ENCODE measurements at places on chromosomes 4 and X.

DNA sequence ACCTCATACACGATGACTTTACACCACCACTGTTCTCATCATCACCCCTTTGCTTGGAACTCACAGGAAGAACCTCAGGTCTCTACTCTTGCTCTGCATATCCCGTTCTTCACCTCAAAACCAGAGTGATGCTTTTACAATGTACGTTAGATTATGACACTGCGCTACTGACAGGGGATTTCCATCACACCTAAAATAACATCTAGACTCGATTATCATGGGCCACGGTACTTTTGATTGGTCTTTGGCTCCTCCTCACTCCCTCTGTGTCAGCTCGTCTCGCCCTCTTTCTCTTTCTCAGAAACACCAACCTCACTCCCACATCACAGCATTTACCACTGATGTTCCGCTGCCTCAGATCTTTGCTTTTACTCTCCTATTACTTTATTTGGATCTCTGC lies 172.4 kb downstream of the TLL1 start:
- DNase-seq: no peak

GRCh38 chrX:38192007-38192810 lies 28.5 kb downstream of the SRPX start:
- DNase-seq: no peak

GRCh38 chr4:25425361-25425760 lies 48.3 kb downstream of the ANAPC4 start:
- DNase-seq: no peak

DNA sequence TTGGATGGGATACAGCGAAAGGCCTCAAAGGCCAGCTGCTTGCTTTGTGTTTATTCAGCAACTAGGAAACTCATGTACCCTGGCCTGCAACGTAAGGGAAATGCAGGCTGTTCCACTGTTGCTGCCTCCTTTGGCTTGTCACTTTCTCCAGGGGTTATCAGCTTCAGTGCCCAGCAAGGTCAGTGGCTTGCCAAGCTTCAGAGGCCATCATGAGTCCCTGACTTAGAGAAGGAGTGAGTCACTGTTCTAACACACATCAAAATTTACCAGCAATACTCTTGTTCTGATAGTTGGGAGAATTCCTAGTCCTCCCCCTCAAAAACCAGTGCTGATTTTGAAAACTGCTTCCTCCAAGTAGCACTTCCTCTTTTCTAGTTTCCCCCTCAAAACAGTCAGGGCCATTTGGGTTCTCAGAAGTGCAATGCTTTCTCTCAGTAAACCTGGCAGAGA lies 250.8 kb downstream of the ARHGAP24 start:
- DNase-seq: no peak

DNA sequence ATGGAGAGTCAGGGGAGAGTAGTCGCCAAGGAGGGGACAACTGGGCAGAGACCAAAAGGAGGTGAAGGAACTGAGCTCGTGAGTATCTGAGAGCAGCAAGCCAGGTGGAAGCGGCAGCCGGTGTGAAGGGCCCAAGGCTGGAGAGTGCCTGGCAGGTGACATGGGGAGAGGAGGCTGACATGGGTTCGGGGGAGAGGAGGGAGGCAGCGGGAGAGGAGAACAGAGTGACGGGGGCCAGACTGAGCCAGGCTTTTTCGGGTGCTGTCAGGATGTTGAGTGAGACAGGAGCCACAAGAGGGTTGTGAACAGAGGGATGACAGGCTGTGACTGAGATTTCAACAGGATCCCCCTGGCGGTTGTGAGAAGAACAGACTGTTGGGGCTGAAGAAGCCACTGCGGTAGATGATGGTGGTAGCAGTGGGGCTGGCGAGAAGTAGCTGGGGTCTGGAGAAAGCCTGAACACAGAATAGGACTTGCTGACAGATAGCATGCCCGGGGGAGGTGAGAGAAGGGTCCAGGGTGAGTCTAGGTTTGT lies 5.7 kb downstream of the ELK1 start:
- no peak for DNase-seq

- DNase-seq: no peak
These were observed 171.4 kb downstream of the CRLF2 start for GRCh38 chrX:1041091-1041490.

GRCh38 chr4:152540293-152540674 lies 4.4 kb upstream of the FBXW7 start:
- DNase-seq: no peak

DNA sequence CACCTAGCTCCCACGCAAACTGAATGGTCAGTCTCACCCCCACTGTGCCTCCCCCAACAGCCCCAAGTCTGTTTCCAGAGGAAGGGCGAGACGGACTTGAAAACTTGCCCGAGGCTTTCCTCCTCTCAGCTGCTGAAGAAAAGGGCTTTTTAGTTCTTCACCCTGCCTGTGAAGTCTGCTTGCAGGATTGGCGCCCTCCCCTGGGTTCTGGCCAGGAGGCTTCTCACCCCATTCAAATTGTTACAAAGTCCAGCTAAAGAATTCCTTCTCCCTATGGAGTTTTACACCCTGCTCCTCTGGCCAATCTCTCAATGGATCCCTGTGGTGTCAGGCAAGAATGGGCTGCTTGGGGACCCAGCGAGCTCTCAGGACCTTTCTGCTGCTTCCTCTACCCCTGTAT lies 241.0 kb downstream of the AFF2 start:
- DNase-seq: no peak

DNA sequence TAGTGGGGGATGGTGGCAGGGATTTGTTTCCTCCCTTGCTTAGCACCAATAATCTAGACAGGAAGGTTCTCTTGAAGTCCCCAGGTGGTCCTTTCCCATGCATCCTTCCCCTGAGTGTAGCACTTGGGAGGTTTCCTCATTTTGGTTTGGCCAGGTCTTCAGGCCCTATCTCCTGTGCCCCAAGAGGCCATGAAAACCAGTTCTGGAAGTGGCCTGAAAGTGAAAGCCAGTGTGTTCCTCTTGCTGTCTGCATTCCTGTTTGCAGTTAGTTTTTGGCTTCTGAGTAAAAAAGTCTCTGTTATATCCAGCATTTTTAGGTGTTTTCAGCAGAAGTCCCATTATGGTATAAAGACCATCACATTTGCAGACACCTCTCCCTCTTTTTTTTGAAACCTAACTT lies 59.5 kb downstream of the MTM1 start:
- no peak for DNase-seq

- no peak for DNase-seq
These were observed 18.2 kb downstream of the CLOCK start for GRCh38 chr4:55528491-55528890.

DNA sequence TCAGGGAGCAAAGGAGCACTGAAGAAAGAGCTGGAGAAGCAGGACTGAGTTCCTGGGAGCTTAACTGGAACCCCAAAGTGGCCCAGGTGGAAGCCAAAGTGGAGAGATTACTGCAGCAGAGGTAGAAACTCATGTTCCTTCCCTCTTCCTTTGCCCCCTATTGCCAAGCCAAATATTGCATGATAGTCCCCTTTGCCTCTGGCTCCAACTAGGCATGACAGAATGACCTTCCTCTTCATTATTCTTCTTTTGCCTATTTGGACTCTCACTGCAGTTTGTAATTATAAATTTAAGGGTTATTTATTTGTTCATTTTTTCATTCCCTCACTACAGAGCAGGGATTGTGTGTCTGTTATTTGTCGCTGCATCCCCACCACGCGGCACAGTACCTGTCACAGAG lies 22.1 kb upstream of the SPANXB1 start:
- no peak for DNase-seq

GRCh38 chr4:12703036-12703435 lies 781.1 kb downstream of the RAB28 start:
- no peak for DNase-seq

DNA sequence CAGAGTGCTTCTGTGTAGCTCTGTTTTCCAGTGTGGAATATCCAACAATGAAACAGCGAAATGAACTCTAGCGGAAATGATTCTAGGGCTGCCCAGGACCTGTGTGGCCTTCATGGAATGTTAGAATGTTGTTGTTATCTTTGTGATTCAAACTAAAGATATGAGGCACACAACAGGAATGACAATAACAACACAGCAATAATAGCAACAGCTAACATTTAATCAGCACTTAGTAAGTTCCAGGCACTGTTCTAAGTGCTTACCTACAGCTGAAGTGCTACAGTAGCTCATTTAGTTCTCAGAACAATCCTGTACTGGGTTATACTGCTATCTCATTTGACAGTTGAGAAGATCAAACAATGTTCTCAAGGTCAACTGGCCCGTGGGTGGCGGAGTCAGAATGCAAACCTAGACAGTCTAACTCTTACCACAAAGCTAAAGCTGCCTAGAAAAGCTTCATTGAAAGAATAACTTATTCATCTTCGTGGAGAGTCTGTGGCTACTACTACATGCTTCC lies 63.7 kb downstream of the MAML3 start:
- DNase-seq: no peak

DNA sequence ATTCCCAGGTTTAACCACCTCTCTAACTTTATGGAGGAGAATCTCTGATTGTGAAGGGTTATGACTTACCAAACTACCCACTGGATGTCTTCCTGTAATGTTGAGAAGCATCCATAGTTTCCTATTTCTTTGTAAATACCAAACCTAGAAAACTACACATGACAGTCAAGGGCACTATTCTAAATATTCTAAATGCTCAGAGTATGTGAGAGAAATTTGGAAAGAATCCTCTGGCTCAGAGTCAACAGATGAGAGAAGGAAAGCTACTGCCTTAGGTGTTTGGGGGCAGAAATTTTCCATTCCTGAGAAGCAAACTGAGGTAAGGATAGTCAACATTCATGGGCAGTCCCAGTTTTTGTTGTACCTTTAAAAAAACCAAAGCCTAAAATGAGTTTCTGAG lies 155.8 kb downstream of the KCNIP4 start:
- no peak for DNase-seq

- no peak for DNase-seq
These were observed 14.5 kb downstream of the TMEM131L start for GRCh38 chr4:153480704-153481103.

DNA sequence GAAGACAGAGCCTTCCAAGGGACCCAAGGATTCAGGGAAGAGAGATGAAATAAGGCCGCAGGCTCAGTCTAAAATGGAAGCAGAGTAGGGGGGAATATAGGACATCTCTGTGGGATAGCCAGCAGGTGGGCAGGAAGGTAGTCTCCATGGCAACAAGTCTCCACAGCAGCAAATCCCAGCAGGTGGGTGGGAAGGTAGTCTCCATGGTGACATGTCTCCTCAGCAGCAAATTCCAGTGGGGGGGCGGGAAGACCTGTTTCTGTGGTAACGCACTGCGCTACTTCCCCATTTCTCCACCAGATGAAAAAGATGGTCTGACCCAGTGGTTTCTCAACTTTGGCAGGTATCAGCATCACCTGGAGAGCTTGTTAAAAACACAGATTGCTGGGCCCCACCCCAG lies 18.3 kb downstream of the NLGN3 start:
- no peak for DNase-seq

GRCh38 chr4:118787844-118788380 lies 48.0 kb downstream of the SEC24D start:
- no peak for DNase-seq

DNA sequence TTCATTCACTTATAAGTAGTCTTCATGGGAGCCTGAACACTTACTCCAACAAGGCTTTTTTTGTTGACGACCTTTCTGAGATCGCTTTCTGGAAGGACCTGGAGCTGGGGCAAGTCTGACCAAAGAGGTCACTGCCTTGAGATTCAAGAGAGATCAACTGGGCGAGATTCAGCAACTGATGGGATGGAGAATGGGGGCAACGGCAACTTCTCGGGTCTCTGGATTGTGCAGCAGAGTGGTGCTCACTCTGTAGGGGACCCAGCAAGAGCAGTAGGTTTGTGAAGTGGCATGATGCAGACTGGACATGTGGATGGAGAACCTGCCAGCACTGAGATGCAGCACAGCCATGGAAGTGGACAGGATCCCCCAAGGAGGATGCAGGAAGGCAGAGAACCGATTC lies 288.1 kb downstream of the EVC2 start:
- no peak for DNase-seq

- no peak for DNase-seq
These were observed 20.1 kb downstream of the TMEM255A start for GRCh38 chrX:120291211-120291610.

DNA sequence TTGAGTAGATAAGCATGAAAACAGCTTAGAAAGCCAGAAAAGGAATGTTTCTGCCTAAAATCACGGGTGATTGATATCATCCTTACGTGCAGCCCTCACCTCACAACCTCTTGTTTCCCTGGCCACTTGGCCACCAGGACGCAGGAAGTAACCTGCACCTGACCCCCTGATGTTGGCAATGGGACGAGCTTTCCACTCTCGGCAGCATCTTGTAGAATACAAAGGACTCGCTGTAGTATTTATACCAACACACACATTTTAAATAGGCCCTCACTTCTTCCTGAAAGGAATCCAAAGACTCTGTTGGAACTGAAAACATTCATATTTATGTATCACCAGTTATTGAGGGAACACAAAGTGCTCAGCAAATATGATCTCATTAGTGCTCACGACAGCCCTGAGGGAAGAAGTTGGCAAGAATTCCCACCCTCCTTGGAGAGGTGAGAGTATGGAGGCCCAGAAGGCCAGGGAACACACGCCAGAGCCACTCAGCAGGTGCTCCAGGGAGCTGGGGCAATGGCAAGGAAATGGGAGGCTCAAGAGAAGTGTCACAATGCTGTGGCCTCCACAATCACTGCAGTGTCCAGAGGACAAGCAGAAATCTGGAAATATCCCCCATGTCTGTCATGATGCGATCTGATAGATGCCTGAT lies 103.3 kb upstream of the KIT start:
- no peak for DNase-seq

- no peak for DNase-seq
These were observed 52.8 kb downstream of the NOP14 start for GRCh38 chr4:2910409-2910808.

DNA sequence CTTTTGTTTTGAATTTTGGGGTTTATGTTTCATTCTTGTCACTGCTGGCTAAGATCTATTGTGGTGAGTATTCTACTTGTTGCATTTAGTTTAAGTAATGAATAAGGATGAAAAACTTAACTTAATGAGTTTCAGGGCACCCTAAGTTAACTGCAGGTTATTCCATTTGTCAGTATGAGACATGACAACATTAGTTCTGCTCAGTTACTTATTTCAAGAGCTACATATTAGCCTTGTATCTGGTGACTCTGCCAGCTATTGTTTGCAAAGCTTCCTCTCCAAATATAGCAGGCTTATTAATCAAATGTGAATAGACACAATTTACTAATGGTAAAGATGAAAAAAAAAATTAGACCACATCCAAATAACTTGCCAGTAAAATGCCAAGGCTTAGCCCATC lies 567.1 kb downstream of the IL15 start:
- DNase-seq: no peak

DNA sequence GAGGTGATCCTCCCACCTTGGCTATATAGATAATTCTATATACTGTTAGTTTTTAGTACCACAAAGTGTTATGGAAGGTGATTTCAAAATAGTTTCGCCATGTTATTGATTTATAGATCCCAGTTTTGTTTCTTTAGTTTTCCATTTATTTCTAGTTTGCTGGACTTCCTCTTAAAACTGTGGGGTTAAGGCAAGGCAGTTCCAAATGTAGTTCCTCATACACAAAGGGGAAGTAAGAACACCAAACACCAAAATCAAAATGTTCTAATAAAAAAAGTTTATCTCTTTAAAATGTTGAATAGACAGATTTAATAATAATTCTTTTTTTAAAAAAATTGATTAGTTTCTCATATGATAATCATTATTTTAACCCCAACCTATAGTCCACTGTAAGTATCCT lies 6.8 kb upstream of the CISD2 start:
- no peak for DNase-seq

- DNase-seq: no peak
These were observed 37.7 kb upstream of the BCLAF3 start for GRCh38 chrX:20028588-20028987.

Data from stimulated activated CD8-positive, alpha-beta memory T cell treated with anti-CD3 and anti-CD28 coated beads, Interleukin-15, amount 100 ng/mL, for 48 hours (primary cell).